ENCODE measurements at places on chromosomes 16 and 17.

DNA sequence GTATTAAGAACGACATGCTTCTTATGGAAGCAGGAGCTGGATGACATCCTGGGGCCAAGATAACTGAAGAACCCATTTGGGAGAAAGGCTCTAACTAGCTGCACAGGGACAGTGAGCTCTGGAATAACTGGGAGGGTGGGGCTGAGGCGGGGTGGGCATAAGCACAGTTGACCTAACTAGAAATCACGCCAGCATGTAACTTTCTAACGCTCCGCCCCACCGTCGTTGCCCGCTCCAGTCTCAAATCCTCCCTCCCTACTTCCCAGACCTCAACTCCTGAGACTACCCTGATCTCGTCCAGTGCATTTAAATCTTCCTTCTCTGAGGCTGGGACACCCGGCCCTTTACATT lies 436 bp downstream of the PHB1 start:
- DNase-seq, result no peak

- no peak for DNase-seq
These were observed 70.8 kb upstream of the KCTD5 start for GRCh38 chr16:2611499-2611862.

GRCh38 chr17:5050278-5050677 lies 15.1 kb upstream of the SLC52A1 start:
- DNase-seq, result no peak

DNA sequence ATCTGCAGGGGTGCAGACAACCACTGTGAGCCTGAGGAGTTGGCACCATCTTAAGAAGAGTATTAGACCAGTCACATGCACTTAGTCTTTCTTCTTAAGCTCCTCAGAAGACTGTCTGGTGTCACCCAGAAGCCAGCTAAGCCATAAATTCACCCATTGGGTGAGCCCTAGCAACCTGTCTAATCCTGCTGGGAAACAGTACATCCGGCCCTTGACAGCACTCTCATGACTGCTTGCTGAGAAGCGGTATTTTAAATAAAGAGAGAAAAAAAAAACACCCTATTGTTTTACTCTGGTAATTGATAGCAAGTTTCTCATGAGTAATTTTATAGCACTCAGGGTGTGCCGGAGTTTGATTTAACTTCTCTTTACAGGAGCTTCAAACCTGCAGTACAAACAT lies 134.7 kb downstream of the SOX9 start:
- no peak for DNase-seq

- peak; percentile 67 for DNase-seq
These were observed at the start of gene SPAG5 for GRCh38 chr17:28598799-28599310. SPAG5 (minus strand) TSS chr17:28599025; CDS start chr17:28598946, 79 bp downstream.

GRCh38 chr17:50238601-50239280 lies 35.5 kb upstream of the TMEM92 start:
- DNase-seq, result no peak

DNA sequence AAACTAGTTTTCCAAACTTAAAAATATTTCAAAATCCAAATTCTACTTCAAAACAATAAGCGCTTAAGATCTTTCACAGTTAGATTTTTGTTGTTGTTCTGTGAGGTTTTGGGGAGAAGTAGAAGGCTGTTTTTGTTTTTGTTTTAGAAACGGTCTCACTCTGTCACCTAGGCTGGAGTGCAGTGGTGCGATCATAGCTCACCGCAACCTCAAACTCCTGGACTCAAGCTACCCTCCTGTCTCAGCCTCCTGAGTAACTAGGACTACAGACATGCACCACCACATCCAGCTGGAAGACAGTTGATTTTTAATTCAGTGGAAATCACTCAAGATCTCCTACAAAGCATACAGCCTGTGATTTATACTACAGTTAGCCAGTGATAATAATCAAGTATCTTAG lies 2.7 kb downstream of the SHCBP1 start:
- DNase-seq, result no peak

DNA sequence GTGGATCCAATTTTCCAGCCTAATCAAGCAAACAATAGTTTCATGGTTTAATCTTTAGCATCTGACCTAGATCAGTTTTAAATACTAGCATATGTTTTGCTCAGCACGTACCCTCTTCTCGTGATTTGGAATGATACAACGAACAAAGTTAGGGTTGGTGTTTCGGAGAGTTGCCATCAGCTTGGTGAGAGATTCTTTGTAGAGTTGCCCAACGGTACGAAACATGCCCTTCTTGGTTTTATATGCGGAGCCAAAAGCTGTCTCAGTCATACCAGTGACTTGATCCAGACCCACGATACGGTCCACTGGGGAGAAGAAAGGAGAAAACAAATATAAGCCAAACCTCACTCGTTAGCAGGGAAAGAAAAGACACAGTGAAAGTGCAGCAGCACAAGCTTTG lies 85.3 kb downstream of the NDEL1 start:
- DNase-seq, result no peak

- no peak for DNase-seq
These were observed at the start of gene FBXL16 for GRCh38 chr16:705431-706188. FBXL16 (minus strand) TSS chr16:705801; CDS start chr16:697405, 8,396 bp downstream.

DNA sequence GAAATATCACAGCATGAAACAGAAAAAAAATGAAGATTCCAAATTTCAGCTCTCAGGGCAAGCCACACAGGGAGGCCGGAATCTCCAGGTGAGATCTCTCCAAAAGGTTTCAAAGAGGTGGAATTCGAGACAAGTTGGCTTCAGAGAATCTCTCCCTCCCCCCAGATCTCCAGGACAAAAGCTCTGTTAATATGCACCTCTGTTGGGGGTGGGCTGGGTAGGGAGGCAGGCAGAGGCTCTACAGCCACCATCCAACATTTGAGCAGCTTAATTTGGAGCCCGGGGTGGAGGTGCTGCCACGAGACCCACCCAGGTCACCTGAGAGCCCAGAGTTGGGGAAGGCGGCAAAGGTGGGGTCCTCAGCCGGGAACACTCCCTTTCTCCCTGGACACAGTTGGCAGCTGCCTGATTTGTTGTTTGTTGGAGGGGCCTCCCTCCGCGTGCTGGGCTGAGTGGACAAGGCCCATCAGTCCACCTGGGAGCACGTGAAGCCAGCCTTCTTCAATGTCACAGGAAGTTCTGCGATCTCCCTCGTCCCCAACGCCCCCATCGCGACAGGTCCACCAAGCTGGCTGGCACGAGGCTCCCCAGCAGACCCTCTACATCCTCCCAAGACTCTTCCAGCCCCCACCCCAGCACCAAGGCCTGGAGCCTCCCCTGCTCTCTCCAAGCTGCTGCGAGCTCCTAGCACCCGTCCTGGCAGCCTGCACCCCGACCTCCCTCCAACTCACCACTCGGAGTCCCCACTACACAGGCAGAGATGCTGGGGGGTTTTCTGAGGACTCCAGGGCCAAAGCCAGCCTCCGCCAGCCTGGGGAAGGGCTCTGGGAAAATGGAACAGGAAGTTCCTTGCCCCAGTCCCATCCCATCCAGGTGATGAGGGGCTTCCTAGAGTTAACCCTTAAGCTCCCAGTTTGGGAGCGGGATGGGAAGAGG lies at the start of gene ZSCAN10:
Gene ZSCAN10, minus strand, starts transcription at position 836 of the 936 bp plus-strand sequence. CDS start 6,357 bp downstream, outside the sequence.
- no peak for DNase-seq

- DNase-seq, result no peak
These were observed 27.8 kb upstream of the C16orf78 start for GRCh38 chr16:49345829-49346228.
